NCI-H2081 (cell line): ENCODE measurements at places on chromosomes 13 and 19.
A peak's percentile ranks its signal among the peaks of the same experiment; 100 is the strongest.

DNA sequence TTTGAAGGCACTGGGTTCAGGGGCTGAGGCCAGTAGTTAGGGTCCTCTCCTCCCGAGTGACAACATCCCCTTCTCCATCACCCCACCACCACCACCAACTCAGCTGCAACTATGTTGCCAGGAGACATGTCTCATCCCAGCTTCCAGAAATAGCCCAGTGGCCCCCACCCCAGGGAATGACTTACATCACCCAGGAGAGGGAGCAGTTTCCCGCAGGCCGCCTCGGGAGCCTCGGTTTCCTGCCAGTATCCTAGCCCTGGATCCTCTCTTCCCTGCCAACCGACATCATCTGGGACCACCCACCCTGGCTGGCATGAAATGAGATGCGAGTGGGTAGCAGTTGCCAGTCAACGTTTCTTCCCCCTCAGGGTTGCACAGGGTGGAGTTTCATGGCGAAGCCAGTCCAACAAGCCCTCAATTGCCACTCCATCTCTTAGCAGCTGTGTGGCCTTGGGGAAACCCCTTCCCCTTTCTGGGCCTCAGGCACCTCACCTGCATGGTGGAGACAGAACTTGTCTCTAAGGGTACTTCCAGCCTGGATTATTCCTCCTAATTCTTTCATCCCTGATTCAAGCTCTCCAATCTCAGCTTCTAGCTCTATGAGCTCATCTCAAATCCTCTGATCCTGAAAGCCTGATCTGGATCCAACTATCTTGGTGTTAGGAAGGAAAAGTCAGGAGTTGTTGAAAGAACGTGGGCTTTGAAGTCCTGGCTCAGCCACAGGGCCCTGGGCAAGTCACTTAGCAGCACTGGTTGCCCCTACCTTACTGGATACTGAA lies 3.9 kb upstream of the GSK3A start:
- peak; percentile 64 for DNase-seq

- no peak for DNase-seq
These were observed 7.0 kb downstream of the TBC1D4 start for GRCh38 chr13:75474956-75475355.

DNA sequence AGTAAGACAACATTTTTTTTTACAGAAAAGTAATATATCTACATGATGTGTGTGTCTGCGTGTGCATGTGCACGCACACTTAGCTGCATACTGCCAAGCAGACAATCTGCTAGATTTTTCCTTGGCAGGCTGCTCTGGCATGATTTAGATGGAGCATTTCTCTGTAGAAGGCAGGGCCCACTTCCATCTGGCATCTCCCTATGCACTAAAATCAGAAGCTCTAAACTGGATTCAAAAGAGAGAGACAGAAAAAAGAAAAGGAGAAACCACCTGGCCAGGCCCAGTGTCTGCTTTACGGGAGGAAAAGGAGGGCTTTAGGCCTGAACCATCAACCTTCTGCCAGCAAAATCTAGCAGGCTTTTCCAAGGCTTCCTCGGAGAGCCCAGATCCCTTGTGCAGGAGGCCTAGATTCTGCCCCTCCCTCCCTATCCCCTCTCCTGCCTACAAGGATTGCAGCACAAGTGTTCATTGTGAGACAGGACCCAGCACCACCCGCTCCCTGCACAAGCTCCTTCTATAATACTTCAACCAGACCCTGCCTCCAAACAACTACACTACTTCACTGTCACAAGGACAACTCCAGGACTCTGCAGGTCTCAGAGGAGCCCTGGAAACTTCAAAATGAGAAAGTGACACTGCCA lies 99.3 kb downstream of the DOCK9 start:
- DNase-seq: no peak

DNA sequence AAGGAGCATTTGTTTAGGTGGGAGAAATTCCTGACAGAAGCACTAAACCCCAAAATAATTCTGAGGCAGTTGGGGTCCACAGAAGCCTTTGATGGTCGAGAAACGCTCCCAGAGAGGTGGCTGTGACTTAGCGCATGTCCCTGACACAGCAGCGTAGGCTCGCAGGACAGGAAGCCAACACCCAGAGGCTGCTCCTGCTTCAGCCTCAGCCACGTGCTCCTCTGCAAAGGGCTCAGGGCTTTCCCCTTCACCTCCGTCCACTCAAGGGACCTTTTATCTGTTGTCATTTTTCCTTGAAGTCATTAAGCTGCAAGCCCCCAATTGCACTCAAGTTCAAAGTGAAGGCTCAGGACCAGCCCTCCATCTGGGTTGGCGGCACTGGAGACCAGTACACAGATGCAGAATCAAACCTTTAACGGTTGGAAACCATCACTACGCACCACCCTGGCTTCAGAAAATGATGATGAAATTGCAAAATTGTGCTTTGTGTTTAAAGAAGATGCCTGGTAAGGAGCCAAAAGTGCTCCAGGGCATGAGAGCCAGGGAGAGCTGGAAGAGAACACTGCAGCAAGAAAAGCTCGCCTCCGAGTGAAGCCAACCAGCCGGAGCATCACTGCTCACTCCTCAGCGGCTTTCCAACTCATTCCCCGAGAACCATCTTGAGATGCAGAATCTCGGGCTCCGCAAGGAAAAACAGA lies 219.6 kb downstream of the RAP2A start:
- DNase-seq: no peak

DNA sequence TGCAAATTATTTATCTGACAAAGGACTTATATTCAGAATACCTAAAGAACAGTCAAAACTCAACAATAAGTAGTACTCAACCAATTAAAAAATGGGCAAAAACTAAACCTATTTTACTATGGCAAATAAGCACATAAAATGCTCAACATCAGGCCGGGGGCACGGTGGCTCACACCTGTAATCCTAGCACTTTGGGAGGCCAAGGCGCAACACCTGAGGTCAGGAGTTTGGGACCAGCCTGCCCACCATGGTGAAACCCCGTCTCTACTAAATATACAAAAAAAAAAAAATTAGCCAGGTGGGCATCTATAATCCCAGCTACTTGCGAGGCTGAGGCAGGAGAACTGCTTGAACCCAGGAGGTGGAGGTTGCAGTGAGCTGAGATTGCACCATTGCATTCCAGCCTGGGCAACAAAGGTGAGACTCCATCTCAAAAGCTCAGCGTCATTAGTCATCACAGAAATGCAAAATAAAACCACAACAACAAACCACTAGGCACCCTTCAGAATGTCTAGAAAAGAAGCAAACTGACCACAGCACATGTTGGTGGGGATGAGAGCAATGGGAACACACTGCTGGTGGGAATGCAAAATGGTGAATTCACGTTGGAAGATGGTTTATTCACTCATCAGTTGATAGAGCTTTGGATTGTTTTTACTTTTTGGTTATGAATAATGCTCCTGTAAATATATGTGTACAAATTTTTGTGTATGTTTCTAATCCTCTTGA lies 180.6 kb upstream of the SOX1 start:
- DNase-seq: no peak

GRCh38 chr13:86572115-86572514 lies 772.9 kb upstream of the SLITRK6 start:
- DNase-seq: no peak

GRCh38 chr19:48372904-48373303 lies 8.7 kb downstream of the SYNGR4 start:
- DNase-seq: peak; percentile 83

GRCh38 chr19:2391118-2391725 lies 31.2 kb downstream of the TMPRSS9 start:
- peak; percentile 72 for DNase-seq

DNA sequence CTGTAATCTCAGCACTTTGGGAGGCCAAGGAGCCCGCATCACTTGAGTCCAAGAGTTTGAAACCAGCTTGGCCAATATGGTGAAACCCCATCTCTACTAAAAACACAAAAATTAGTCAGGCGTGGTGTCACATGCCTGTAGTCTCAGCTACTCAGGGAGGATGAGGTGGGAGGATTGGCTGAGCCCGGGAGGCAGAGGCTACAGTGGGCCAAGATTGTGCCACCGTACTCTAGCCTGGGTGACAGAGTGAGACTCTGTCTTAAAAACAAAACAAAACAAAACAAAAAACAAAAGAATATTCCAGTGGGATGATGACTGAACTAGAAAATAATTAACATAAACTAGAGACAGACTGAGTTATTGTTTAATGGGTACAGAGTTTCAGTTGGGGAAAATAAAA lies 81.7 kb upstream of the ABCC4 start:
- DNase-seq: no peak

DNA sequence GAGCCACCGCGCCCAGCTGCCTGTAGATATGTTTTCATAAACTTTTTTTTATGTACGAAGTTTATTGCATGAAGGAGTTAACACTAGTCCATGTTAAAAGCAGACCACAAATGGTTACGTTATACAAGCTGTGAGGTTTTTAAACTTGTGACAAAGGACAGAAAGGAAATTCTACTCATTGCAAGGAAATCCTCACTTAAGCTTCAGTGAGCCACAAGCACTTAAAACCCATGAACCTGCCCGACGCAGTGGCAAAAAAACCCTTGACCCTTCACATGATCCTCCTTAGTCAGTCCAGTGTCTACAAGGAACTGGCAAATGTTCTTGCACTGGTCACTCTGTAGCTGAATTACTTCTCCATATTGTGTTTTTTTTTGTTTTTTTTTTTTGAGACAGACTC lies 4.2 kb downstream of the MPND start:
- DNase-seq: no peak

GRCh38 chr13:83831796-83832195 lies 50.5 kb downstream of the SLITRK1 start:
- DNase-seq: no peak

DNA sequence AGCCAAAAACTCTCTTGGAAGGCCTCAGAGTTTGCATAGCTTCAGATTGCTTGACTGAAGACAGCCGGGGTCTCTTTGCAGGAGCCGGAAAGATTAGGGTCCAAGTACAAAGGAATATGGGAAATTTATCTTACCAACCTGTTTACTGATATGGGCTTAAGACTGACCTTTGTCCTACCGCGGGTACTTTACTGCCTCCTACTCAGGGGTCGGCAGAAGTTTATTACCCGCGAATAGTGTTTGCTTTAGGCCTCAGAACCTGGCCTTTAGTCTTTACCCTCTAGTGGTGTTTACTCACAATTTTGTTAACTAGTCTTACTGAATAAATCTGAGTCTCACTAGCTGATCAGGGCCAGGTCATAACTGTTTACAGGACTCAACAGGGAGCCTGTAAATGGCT lies 765.4 kb upstream of the SPRY2 start:
- no peak for DNase-seq

DNA sequence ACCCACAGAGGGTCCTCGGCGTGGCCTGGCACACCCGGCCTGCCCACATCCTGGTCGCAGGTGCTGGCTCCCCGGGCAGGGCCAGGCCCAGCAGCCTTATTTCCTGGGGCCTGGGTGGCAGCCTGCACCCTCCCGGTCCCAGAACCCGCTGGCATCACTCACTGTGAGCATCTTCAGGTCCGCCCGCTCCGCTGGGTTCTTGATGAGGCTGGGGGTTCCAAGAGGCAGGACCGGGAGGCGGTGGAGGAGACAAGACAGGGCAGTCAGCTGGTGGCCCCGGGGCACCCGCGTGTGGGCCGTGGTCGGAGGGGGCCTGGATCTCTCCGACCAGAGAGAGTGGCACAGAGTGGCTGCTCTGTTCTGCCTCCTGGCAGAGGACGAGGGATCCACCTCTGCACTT lies 27.6 kb upstream of the ZBTB7A start:
- no peak for DNase-seq

DNA sequence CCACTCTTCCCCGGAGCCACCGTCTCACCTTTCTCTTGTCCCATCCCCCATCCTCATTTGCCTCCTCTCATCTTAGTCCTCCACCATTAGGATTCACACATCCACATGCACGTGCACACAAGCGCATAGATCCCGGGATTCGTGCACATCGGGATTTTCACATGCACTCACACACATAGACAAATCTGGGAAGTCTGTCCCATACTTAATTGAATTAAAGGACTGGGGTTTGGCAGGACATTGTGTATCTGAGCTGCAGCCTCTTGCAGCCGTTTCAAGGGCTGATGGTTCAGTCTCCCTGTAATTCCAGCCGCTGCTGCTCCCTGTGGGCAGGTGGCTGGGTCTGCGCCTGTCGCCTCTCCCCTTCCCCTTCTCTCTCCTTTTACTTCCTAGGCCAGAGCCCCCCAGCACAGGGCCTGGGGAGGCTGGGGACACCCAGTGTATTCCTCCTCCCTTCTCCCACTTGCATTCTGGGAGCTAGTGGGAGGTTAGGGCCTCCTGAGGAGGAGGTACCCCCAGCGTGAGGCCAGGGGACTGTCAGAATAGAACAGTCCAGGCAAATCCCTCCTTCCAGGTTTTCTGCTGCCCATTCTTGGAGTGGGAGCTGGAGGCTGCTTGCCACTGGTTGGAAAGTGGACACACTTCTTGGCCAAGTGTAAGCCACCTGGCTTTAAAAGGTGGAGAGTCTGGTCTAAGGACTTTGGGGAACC lies 43.6 kb downstream of the LYL1 start:
- DNase-seq: no peak

GRCh38 chr13:97174638-97175037 lies 47.5 kb upstream of the MBNL2 start:
- no peak for DNase-seq

GRCh38 chr13:50518131-50518530 lies 325.4 kb downstream of the DLEU7 start:
- DNase-seq: no peak

DNA sequence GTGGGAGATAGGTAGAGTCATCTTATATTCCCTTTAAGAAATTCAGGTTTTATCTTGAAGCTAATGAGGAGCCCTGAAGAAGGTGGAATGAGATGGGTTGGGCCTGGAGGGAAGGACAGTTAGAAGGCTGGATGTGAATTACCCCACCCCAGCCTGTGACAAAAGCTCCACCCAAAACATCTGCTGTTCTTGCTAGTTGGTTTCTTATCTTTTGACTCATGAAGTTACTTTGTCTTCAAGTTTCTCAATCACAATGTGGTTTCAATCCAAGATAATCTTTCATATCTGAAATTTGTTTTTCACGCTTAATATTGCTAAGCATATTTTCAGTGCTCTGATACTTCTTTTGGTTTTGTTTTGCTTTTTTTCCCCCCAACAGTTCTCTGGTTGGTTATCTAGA lies 38.3 kb upstream of the HMGB1 start:
- DNase-seq: no peak

- peak; percentile 81 for DNase-seq
These were observed 7.8 kb upstream of the SELENOV start for GRCh38 chr19:39506944-39507714.
